Heart left ventricle (tissue), 16 donors: ENCODE measurements at places on chromosomes 7 and 10. TPM values are rescaled to one million over a fixed set of nuclear protein-coding genes. Genes with fewer than 3 reads are reported as not detected.

- no peak for DNase-seq
- no peaks in the 10 kb centered on the region for H3K4me1 ChIP-seq
- no peak overlapping the region for H3K27ac ChIP-seq
- no peaks in the 10 kb centered on the region for H3K36me3 ChIP-seq
- no peak overlapping the region for H3K4me3 ChIP-seq
- H3K27me3 ChIP-seq: no peaks in the 10 kb centered on the region
Observed at GRCh38 chr10:58776568-58777318, 264.1 kb downstream of the BICC1 start.

Gene GTPBP4
- total RNA-seq: 27.6 TPM

Gene CCDC136
- total RNA-seq: 10.0 TPM

GRCh38 chr10:76583711-76584161 is 1053.9 kb downstream of the KCNMA1 start:
- H3K36me3 ChIP-seq: no peaks in the 10 kb centered on the region
- H3K4me3 ChIP-seq: no peak overlapping the region
- H3K4me1 ChIP-seq: peaks cover 3% of the 10 kb centered on the region
- no peaks in the 10 kb centered on the region for H3K27me3 ChIP-seq
- DNase-seq: no peak

Gene XRCC2
- 0.36 TPM for total RNA-seq
